ENCODE measurements at places on chromosomes 13 and 19.

DNA sequence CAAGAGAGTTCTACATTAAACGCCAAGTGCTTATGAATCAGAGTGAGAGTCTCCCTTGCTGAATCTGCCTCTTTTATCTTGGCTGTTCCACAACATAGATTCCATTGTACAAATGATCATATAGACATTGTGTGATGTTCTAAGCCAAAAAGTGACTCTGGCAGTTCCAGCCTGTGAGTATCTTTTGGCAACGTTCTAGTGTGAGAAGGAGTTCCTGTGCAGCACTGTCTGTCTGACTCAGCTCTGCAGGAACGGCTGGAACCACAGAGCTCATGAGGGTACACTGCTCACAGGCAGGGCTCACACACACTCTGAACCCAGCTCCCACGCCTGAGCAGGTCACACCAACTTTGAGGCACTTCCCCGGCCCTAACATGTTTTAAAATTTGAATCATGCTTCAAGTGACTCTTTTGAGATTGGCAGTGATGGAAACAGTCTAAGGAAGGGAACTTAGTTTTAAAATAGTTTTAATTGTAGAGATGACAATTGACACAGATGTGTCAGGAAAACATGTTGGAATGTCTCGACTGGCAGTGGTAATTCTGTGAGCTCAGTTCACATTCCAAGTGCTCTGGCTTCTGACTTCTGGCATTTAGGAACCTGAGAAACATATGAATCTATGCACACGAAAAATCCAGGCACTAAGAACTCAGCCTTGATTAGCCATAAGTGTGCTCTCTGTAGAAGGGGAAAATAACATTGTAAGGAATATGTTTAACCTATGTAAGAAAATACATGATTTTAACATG is 272.0 kb downstream of the UQCRFS1 start:
- H3K4me1 ChIP-seq: no peaks in the 10 kb centered on the region
- H3K27ac ChIP-seq: no peak overlapping the region
- no peak overlapping the region for H3K4me3 ChIP-seq

DNA sequence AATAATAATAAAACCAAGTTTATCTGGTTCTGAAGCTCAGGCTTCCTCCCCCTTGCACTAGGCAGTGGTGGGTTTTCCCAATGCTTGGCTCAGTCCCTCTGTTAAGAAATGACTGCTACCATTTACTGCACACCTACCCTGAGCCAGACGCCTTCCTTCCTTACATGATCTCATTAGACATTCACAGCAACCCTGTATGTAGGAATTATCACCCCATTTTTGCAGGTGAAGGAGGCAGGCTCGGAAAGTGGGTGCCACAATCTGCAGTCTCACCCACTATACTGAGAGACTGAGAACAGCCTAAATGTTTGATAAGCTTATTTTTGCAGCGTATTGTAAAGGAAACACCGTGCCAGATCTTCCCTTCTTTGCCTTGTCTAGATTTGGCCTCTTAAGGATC is 18.3 kb upstream of the CACNG8 start:
- ATAC-seq: no peak
- no peak overlapping the region for H3K27ac ChIP-seq
- H3K36me3 ChIP-seq: no peaks in the 10 kb centered on the region
- no peak overlapping the region for H3K4me3 ChIP-seq
- no peaks in the 10 kb centered on the region for H3K4me1 ChIP-seq

- no peak for ATAC-seq
- no peak overlapping the region for H3K4me3 ChIP-seq
- H3K27ac ChIP-seq: peak overlapping the region; percentile 56
- H3K36me3 ChIP-seq: no peaks in the 10 kb centered on the region
Measured at GRCh38 chr19:16922949-16923348, 34.1 kb downstream of the F2RL3 start.

DNA sequence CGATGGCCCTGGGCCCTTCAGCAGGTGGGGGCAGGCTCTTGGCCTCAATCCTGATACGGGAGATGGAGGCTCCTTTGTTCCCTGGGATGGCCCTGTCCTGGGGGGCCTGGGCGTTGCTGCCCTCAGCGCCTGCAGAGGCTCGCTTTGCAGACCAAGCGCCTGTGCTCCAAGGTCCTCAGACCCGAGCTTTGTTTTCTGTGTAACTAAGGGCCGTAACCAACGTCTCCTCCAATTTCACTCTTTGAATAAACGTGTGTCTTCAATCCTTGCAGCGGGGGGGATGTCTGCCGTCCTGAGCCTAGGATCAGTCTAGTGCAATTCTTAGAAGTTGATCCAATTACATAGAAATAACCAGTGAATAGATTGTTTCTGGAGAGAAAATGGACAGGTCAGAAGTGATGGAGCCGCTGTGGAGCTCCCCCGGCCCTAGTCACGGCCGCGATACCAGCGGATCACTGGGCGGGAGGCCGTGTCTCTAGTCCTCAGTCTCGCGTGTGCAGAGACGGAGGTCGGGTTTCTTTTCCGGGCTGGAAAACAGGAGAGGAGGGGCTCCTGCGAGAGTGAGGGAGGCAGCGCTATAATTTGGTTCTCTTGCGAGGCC is 5.3 kb downstream of the PTBP1 start:
- ATAC-seq: no peak
- peaks cover 88% of the 10 kb centered on the region for H3K36me3 ChIP-seq
- no peaks in the 10 kb centered on the region for H3K27me3 ChIP-seq
- H3K4me1 ChIP-seq: peaks cover 24% of the 10 kb centered on the region

GRCh38 chr19:3945838-3946237 is 13.0 kb downstream of the NMRK2 start:
- ATAC-seq: no peak
- no peak overlapping the region for H3K27ac ChIP-seq
- no peak overlapping the region for H3K4me3 ChIP-seq
- no peaks in the 10 kb centered on the region for H3K4me1 ChIP-seq
- H3K36me3 ChIP-seq: no peaks in the 10 kb centered on the region
- H3K27me3 ChIP-seq: no peaks in the 10 kb centered on the region

DNA sequence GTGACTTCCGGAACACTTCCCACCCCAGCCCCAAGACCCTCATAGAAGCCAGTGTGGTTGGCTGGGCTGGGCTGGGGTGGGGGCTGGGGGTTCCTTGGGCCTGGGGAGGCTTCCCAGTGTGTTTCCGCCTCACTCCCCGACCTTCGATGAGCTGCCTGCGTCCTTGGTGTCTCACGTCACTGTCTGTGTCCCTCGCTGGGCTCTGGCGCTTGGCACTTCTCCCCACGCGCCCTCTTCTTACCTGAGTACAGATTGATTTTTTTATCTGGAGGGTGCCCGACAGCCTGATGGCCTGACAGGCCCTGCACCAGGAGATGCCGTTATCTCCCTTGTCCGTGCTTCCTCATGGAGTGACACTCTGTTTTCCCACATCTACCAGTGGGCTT is 7.6 kb upstream of the GRIN3B start:
- no peak for ATAC-seq
- no peaks in the 10 kb centered on the region for H3K4me1 ChIP-seq
- no peak overlapping the region for H3K4me3 ChIP-seq
- no peak overlapping the region for H3K27ac ChIP-seq
- H3K36me3 ChIP-seq: peaks cover 28% of the 10 kb centered on the region
- no peaks in the 10 kb centered on the region for H3K27me3 ChIP-seq
